Stromal cell of bone marrow (primary cell): ENCODE measurements at places on chromosomes 12 and 14.

GRCh38 chr12:22797701-22798100 is 172.7 kb downstream of the ETNK1 start:
- DNase-seq, result no peak

DNA sequence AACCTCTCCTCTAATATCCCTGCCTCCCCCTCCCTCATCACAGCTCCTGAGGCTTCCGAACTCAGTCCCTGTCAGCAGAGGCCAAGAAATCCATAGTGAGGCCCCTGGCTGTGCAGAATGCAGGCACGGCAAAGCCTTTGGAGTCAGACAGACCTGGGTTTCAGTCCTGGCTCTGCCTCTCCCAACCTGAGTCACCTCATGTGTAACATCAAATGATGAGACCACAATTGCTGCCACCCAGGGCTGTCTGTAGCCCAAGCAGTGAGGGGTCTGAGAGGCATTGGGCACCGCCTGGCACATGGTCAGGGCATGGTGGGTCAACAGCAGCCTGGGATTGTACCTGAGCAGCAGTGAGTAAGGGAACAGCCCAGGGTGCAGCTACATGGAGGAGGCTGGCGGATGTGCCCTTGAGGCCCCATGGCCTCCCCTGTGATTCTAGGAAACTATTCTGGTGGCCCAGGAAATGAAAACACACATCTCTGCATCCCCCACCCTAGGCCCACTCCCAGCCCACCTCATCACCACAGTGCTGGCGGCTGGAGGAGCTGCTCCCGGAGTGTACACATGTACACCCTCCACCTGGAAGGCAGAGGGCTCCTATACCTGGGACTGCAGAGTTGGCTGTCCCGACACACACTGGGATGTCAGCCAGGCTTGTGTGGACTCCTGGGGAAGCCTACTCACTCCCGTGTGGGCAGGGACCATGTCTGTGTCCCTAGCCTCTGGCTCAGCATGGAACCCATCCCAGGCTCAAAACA is 7.7 kb downstream of the ANKRD33 start:
- DNase-seq, result no peak

DNA sequence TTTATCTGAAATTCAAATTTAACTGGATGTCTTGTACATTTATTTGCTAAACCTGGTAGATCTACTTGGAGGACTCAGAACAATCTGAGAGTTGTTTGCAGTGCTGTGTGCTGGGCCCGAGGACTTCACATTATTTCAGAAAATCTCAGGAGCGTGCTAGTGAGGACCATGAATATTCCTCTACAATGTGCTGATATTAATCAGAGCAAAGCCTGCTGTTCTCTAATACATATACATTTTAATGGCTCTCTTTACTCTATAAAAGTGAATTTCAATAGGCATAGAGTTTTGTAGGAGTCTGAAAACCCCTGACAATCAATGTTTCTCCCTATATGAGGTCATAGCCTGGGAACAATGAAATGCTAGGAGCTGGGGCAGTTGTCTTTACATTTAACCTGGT is 144.3 kb downstream of the NEDD1 start:
- DNase-seq, result no peak

- DNase-seq, result no peak
Measured at GRCh38 chr12:38555620-38556591, 239.3 kb downstream of the ALG10B start.

DNA sequence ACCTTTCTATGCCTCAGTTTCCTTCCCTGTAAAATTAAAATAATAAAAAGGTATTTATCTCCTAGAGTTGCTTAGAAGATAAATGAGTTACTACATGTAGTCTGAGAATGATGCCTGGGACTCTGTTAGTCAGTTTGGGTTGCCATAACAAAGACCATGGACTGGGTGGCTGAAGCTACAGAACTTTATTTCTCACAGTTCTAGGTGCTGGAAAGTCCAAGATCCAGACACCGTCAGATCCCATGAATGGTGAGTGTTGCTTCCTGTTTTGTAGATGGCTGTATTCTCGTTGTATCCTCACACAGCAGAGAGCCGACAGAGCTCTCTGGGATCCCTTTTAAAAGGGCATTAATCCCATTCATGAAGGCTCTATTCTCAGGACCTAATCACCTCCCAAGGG is 64.0 kb upstream of the LTA4H start:
- no peak for DNase-seq

- DNase-seq, result no peak
Measured at GRCh38 chr12:13790317-13790716, 191.1 kb downstream of the GRIN2B start.

DNA sequence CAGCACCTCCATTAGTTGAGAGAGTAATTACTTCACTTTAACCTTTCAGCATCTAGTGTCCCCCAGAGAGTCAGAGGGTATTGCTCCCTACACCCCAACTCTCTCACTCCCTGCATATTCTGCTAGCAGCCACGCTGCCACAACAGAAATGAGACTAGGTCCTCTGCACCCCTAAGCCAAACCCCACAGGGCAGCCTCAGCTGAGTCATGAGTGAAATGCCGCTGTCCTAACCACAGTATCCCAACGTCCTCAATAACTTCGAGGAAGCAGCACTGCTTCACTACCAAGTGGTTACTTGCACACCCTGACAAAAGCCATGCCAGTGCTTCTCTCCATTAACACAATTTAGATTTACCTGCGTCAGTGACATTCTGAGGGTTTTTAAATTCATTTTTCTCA is 6.9 kb upstream of the LYZ start:
- DNase-seq, result no peak

DNA sequence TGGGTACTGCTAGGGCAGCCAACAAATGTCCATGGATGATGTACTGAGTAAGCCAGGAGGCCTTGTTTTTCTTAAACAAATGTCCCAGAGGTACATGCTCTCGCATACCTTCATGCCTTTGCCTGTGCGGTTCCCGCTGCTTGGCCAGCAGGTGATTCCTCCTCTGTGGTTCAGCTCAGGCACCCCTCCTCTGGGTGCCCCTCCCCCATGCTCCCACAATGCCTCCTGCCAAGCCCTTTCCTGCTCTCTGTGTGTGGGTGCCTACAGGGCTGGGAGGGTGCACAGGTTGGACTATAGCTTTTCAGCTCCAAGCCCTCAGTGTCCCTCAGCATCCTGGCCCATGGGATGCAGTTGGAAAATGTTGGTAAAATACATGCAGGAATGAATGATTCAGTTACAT is 23.5 kb downstream of the ASB2 start:
- no peak for DNase-seq

DNA sequence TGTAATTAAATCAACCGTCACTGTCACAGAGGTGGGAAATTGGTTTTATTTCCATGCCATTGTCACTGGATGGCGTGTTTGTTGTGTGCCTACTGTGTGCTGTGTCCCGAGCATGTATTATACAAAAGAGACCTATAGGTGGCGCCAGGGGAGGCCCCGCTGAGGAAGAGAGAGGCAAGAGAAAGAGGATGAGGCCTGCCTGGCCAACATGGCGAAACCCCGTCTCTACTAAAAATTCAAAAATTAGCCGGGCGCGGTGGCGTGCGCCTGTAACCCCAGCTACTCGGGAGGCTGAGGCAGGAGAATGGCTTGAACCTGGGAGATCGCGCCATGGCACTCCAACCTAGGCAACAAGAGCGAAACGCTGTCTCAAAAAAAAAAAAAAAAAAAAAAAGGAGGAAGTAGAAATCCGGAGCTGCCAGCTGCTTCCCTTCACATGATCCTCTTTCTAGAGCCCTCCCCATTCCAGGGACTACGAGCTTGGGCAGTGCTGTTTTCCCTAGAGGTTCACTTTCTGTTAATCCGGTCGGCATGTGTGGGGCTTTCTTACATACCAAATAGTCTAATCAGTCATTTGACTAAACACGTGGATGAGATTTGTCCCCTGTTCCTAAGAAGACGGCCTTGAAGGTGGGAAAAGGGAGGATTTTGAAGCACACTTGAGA is 6.4 kb upstream of the CCDC175 start:
- DNase-seq, result no peak

GRCh38 chr12:91608542-91608941 is 425.9 kb upstream of the DCN start:
- no peak for DNase-seq

DNA sequence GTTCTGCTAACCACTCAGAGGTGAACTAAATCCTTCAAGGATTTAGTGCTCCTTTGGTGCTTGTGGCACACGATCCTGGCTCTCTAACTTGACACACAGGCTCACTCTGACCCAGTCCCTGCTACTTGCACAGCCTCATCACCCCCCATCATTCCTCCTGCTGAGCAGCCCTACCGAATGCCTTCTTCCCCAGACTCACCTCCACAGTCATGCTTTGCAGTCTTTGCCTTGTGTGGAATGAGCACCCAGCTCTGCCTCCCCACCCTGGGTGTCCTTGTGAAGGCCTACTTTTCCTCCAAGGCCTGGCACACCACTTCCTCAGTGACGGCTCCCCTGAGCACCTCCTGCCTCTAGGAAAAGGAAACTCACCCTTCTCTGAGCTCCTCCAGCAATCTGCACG is 7.9 kb upstream of the TINF2 start:
- DNase-seq, result no peak

GRCh38 chr12:104055686-104056388 is 5.8 kb upstream of the GLT8D2 start:
- DNase-seq, result no peak

GRCh38 chr14:35215110-35215813 is 76.9 kb upstream of the PSMA6 start:
- DNase-seq, result peak; percentile 42

- peak; percentile 73 for DNase-seq
Measured at GRCh38 chr14:68819260-68819691, 26.4 kb upstream of the ZFP36L1 start.

- peak; percentile 7 for DNase-seq
Measured at GRCh38 chr12:23684121-23684520, 265.3 kb downstream of the SOX5 start.

- no peak for DNase-seq
Measured at GRCh38 chr12:67980391-67980790, 8.9 kb upstream of the IFNG-AS1 start.

- DNase-seq, result peak; percentile 73
Measured at GRCh38 chr14:96824283-96824682, 27.1 kb downstream of the VRK1 start.
